A549 treated with RU486 at 1 μM for 4 hours (cell line): ENCODE measurements at places on chromosomes 12 and 14. TPM values are rescaled to one million over a fixed set of nuclear protein-coding genes. Genes with fewer than 3 reads are reported as not detected.

STAC3 gene
- 0.26 to 0.50 TPM (median 0.30 TPM) in 5 replicates for total RNA-seq

SYT1 gene
- total RNA-seq: 3.3 to 7.2 TPM (median 7.0 TPM) in 5 replicates

NTN4 gene
- total RNA-seq: 41.1 to 57.2 TPM (median 48.7 TPM) in 5 replicates

BTBD6 gene
- 26.6 to 42.6 TPM (median 39.6 TPM) in 5 replicates for total RNA-seq

SOCS4 gene
- 4.6 to 9.7 TPM (median 9.1 TPM) in 5 replicates for total RNA-seq

BLOC1S1 gene
- 116 to 167 TPM (median 145 TPM) in 5 replicates for total RNA-seq

CHGA gene
- 0.86 to 2.1 TPM (median 1.4 TPM) in 5 replicates for total RNA-seq

CLECL1 gene
- not detected in 5 replicates for total RNA-seq

DERA gene
- total RNA-seq: 38.4 to 53.2 TPM (median 43.2 TPM) in 5 replicates

PTPRR gene
- total RNA-seq: 0.19 to 0.45 TPM (median 0.39 TPM) in 5 replicates

CRADD gene
- 10.3 to 18.2 TPM (median 10.7 TPM) in 5 replicates for total RNA-seq

PLD4 gene
- not detected in 5 replicates for total RNA-seq

NPFF gene
- total RNA-seq: not detected in 5 replicates

XRCC3 gene
- 29.6 to 32.8 TPM (median 31.6 TPM) in 5 replicates for total RNA-seq

EMP1 gene
- total RNA-seq: 88.1 to 104 TPM (median 93.2 TPM) in 5 replicates

C12orf50 gene
- 0.06 TPM in 1 of 5 replicates, not detected in the others for total RNA-seq

GXYLT1 gene
- total RNA-seq: 4.6 to 16.1 TPM (median 14.6 TPM) in 5 replicates

AACS gene
- 15.8 to 19.2 TPM (median 16.4 TPM) in 5 replicates for total RNA-seq
